ENCODE measurements at places on chromosomes 3 and 15. TPM values are rescaled to one million over a fixed set of nuclear protein-coding genes. Genes with fewer than 3 reads are reported as not detected.

PRRT3 gene
- total RNA-seq: 8.2 TPM

DNA sequence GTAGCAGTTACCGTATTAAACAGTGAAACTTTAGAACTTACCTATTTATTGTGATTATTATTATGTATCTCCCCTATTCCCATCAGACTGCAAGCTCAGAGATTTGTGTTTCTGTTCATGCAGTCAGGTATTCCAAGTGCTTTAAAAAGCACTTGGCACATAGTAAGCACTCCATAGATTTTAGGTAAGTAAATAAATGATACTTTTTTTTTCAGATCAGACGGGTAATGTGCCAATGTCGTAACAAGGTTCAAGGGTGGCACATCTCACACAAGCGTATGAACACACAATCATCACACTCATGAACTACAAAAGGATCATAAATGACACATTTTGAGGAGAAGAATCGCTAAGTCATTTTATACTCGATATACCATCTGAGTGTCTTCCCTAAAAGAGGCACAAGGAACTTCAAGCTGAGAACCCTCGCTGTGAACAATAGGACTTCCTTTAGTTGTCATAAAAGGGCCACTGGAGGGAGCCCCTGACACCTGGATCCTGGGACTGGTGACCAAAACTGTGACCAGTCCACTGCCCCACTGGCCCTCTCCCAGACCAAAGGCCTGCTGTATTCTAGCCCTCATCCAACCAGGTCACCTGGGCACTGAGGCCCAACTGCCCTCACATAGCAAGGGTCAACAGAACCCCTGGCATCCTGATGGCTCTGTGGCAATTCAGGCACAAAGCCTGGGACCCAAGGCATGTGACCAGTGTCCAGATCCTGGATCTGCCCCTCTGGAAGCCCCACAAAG, 32.1 kb downstream of the KIF9 start:
- DNase-seq: no peak
- no peak overlapping the region for H3K4me3 ChIP-seq
- H3K4me1 ChIP-seq: no peaks in the 10 kb centered on the region
- no peak overlapping the region for H3K27ac ChIP-seq

DNA sequence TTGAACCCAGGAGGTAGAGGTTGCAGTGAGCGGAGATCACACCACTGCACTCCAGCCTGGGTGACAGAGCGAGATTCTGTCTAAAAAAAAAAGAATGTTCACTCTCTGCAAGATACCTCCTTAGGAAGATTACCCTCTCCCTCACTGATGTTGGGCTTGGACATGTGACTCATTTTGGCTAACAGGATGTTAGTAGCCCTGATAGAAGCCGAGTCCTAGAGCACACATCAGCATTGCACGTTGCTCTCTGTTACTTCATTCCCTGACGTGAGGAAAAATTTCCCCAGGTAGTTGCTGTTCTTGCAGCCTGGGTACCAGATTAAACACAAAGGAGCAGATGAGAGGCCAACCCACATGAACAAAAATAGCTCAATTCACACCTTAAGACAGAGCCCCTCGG, 78.1 kb upstream of the PRICKLE2 start:
- H3K4me3 ChIP-seq: no peak overlapping the region
- H3K36me3 ChIP-seq: no peaks in the 10 kb centered on the region
- H3K27ac ChIP-seq: no peak overlapping the region
- DNase-seq: no peak
- H3K27me3 ChIP-seq: peaks cover 2% of the 10 kb centered on the region
- no peaks in the 10 kb centered on the region for H3K4me1 ChIP-seq

DNA sequence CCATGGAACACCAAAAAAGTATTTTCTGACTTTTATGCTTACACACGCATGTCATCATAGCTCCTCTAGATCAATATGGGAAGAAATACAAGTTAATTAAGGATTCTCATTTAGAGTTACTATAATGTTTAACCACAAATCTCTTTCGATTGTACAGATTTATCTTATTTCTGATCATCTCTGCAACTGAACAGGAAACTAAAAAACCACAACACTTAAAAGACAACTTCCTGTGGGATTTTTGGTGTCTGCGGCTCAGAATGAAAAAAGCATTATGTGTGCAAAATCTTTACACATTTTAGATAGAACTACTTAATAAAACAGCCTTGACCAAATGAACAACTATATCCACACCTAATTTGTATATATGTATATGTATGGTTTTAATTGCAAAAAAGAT, 3.0 kb upstream of the TJP1 start:
- H3K27ac ChIP-seq: no peak overlapping the region
- peaks cover 38% of the 10 kb centered on the region for H3K27me3 ChIP-seq
- no peak overlapping the region for H3K4me3 ChIP-seq
- peaks cover 3% of the 10 kb centered on the region for H3K36me3 ChIP-seq

- H3K4me1 ChIP-seq: no peaks in the 10 kb centered on the region
- DNase-seq: no peak
- peaks cover 14% of the 10 kb centered on the region for H3K27me3 ChIP-seq
- H3K4me3 ChIP-seq: no peak overlapping the region
- no peak overlapping the region for H3K27ac ChIP-seq
These were observed 129.7 kb upstream of the ROPN1 start for GRCh38 chr3:124121379-124122312.

Measured in activated CD4-positive, alpha-beta memory T cell treated with anti-CD3 and anti-CD28 coated beads for 36 hours (primary cell).